ENCODE measurements at places on chromosomes 1 and 21.

DNA sequence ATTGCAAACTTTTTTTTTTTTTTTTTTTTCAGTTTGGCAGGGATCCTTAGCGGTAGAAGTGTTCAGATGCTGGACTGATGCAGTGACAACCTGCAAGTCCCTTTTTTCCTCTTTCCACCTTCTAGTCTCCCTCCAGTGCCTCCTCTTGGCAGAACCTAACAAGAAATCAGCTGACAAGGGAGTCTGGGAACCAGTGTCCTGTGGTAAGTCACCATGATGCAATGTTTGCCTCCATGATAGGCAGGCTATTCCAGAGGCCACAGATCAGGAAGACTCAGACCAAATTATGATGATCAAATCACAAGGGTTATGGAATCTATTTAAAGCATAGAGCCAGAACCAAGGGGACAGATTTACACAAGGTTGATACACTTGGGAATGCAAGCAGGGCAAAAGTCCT is 3.0 kb upstream of the CD34 start:
- DNase-seq, result no peak

DNA sequence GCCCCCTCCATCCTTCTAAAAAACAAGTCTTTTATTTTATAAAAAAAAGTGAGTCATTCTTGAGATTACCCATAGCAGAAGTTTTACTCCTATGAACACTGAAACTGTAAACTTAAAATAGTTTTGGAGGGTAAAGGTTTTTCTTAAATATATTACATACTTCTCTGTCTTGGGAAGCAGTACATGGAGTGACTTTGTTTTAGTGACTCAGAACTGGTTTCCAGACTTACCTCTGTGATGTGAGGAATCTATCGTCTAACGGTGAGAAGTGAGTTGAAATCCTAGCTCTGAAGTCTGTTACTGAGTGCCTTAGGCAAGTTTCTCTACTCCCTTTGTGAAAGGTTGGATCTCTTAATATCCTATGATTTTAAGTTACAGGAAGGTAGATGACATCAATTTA is 176.3 kb upstream of the POU3F1 start:
- no peak for DNase-seq

- DNase-seq, result no peak
These were observed 27.6 kb upstream of the SIPA1L2 start for GRCh38 chr1:232657426-232658005.

GRCh38 chr1:7369866-7370265 is 401.2 kb upstream of the VAMP3 start:
- DNase-seq, result no peak

GRCh38 chr1:110708974-110709440 is 34.3 kb upstream of the KCNA3 start:
- DNase-seq, result no peak

- no peak for DNase-seq
These were observed 26.6 kb downstream of the DOP1B start for GRCh38 chr21:36183144-36183795.

Measured in vagina (tissue), 2 donors.